ENCODE measurements at places on chromosomes 2 and 18.

DNA sequence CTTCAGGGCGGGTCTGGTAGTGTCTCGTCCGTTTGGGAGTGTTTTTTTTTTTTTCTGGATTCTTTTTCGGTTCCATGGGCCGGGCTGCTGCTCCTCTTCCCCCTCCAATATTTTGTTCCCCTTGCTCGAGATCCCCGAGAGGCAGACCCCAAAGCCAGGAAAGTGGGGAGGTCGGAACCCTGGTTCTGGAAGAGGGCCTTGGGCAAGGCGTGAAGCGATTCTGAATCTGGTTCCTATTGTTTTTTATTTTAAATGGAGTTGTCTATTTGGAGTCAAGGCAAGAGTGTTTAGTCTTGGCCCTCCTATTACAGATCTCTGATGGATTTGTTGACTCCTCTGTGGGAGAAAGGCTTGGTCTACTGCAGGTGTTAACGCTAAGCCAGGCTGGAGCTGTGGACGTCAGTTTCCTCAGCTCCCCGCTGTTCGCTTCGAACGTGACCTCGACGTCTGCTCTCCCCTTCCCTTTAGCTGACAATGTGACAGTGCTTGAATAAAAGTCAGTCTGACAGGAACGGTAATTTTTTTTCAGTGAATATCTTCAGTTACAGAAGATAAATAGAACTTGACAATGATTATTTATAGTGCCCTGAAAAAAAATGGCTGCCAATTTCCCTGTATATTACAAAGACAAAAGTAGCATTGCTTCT is 683 bp upstream of the DNAJC27 start:
- peak; percentile 68 for DNase-seq

GRCh38 chr2:109066917-109067597 is 61.9 kb upstream of the SH3RF3 start:
- DNase-seq: peak; percentile 72

- no peak for DNase-seq
Observed at GRCh38 chr2:107810734-107811133, 16.0 kb upstream of the RGPD4 start.

DNA sequence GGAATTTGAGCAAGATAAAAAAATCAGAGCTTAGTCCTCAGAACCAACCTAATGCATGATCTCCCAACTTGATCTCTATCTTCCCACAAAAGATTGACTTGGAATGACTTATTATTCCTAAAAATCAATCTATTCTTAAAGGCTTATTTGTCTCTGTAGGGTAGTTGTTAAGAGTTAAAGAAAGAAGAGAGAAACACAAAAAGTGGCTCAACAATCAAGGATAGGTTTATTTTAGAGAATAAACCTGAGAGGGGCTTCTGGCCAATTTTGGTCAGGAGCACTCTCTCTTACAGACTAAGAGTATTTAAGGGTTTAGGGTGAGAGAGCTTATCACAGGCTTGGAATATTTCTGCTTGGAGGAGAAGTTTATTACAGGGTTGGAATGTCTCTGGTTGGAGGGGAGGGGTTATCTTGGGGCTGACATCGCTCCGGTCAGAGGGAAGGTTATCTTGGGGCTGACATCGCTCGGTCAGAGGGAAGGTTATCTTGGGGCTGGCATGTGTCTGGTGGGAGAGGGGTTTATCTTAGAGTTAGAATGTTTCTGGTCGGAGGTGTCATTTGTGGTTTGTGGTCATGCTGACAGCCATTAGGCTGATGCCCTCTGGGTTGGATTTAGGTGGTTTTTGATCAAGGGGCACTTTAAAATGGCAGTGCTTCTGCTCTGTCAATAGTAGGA is 2.4 kb upstream of the MFF start:
- DNase-seq: no peak

DNA sequence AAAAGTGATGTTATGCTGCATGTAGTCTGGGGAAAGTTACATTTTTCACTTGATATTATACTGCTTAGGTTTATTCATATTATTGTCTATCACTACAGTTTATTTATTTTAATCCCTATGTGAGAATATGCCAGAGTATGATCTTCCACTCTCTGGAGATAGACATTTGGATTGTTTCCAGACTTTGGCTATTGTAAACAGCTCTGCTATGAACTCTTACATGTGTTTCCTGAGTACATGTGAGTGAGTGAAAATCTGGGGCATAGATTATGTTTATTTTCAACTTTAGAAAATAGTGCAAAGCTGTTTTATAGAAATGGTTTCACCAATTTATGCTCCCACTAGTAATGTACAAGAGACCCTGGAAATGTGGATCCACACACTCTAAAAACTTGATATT is 49.0 kb upstream of the EPAS1 start:
- DNase-seq: no peak

DNA sequence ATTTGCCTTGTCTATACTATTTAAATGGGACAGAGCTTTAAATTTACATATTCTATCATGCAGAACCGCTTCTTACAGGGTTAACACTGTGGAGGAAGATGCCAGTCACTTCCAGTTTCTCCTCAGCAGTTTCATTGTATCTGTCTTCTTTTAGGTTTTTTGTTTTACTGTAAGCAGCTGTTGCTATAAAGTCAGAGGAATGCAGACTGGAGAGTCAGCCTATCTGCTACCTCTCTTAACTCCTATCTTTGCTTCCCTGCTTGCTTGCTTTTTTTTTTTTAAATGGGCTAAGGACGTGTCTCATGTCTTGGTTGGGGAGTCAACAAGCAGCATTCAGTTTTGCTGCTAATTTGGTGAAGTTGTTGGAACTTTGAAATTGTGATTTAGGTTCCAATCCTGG is 8.9 kb downstream of the EPC2 start:
- no peak for DNase-seq

- no peak for DNase-seq
Observed at GRCh38 chr18:765764-766549, 46.1 kb downstream of the YES1 start.

DNA sequence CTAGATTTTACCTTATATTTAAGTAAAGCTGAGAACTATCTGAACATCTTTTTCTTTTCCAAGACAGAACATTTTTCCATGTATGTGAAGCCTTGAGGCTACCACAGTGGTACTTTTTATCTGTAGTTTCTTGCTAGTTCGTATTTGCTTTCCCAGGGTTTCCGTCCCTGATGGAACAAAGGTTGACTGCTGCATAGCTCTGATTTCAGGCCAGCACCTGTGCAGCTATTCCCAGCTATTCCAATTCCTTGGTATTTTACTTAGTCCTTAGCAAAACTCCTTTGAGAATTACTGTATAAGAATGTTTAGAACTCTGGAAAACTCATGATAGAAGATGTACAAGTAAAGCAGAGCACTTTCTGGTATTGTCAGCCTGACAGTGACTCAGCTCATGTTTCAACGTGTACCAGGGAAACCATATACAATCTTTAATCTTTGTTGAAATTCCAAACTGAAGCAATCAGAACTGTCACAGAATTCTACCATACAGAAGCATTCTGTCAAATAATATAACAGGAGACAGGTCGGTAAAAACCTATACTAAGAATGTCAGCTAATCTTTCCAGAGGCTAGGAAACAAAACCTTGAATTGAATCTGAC is 162.2 kb downstream of the PKP4 start:
- DNase-seq: no peak

DNA sequence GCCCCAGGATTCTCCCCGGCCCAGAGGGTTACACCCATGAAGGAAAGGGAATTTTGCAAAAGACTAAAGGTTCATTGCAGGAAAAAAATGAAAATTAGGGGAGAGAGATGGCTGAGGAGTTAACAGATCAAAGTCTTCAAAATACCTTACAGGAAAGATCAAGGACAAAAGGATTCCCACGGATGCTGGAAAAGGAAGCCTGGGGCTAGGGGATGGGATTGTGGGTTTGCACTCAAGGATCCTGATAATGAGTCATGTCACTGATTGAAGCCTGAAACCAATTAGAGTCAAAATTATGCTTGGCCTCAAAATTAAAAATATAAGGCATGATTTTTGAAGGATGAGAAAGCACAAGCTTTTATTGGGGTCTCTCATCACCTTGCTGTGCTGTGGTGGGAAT is 32.6 kb upstream of the COPS8 start:
- no peak for DNase-seq

DNA sequence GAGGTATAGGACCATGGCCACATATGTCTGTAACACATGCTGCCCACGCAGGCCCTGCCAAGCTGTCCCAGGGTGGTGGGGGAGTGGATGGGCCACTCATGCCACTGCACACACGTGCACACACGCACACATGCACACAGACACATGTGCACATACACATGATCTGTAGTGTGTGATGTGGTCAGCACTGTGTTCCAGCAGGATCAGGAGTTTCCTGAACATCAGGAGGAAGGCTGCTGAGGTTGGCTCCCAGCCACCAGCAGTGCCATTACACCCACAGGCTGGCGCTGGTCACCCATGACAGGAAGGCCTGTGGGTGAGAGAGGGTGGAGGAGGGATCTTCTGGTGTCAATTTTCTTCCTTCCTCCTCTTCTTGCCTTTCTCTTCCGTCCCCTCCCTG is 44.7 kb downstream of the POMC start:
- DNase-seq: no peak

- DNase-seq: no peak
Observed at GRCh38 chr2:10762651-10763460, 41.4 kb downstream of the ATP6V1C2 start.

- no peak for DNase-seq
Observed at GRCh38 chr2:237361194-237362004, 52.6 kb downstream of the COL6A3 start.

DNA sequence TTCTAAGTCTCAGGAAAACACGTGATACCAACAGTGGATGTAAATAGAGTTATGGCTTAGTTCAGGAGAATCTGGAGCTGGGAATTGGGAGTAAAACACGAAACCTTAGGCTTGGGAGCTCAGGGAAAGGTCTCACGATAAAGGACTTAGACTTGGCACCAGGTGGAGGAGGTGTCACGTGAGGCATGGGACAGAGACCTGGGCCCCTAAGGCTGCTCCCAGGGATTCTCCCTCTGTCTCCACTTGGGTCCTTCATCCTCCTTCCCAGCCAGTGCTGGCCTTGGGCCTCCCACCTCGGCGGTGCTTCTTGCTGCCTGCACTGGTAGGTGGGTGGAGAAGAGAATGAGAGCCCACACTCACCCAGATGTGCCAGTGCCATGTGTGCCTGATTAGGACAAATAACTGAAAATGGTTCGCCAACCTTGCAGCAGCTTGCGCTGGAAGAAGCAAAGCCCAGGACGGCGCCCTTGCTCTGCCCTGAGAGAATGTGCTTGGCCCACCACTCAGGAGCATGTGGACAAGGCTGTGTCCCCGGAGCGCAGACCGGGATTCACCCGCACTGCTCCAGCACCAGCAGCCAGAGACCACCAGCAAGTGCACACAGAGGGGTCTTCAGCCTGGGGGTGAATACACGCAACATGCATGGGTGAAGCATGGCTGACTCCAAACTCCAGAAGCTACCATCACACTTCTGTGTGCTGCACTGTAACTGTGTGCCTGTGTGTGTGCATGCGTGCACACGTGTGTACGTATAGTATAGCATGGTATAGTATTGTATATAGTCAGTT is 48.1 kb downstream of the PSMG2 start:
- no peak for DNase-seq

DNA sequence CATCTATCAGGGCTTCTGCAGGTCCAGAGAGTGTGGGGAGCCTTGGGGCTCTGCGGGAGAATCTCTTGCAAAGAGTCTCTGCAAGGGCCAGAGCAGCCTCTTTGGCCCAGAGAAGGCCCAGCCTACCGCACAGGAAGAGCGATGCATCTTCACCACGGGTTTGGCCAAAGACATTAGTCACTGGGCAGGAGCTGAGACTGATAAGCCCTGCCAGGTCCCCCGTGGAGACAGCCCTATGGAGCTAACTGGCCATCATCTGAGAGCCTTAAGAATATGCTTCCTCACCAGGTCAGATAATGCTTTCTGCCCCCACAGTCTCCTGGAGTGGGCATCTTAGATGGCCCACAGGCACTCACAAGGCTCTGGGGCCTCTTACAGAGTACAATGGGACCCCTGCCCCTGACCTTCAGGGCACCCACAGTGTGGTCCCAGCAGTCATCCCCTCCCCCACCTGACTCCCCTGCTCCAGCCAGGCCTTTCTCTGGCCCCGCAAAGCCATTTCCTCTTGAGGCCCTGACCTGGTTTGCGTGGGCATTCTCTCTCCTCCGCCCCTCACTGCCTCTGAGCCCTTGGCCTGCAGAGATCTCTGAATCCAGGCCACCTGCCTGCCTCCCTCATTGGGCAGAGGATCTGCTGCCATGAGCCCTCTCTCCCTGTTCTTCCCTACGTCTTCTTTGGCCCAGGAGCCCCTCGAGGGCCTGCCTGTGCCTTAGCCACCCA is 31.9 kb upstream of the MAPRE3 start:
- DNase-seq: no peak

- DNase-seq: no peak
Observed at GRCh38 chr2:51986101-51986500, 954.2 kb upstream of the NRXN1 start.

DNA sequence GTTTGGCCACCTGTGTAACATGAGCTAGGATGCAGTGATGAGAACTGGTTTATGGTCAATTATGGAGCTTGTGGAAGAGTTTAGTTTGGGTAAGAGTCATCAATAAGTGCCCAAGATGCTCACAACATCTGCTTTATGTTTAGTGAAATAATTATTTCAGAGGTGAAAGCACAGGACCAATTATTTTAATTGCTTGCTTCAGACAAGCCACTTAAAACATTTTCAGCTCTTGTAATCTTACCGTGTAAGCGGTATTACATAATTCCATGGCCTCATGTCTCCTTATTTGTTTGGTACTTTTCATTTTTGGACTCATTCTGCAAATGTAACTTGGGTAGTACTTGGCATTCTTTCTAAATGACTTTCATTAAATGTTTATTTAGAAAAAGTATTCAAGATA is 5.4 kb downstream of the B3GNT2 start:
- peak; percentile 46 for DNase-seq

GRCh38 chr2:199315299-199316179 is 142.2 kb downstream of the SATB2 start:
- no peak for DNase-seq

DNA sequence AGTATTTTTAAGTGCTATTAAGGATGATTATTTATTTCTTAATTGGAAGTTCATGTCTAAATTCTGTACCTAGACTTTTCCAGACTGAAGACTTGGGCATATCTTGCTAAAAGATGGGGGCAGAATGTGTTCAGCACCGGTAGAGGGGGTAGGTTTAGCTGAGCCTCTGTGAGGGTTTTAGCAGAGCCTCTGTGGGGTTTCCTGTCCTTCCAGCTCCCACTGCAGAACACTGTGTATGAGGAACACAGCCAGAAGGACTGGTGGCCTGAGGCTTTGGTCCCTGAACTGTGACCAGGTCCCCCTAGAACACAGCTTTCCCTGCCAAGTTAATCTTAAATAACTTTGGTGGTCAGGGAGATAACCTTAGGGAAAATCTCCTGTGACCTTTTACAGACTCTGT is 123.4 kb upstream of the EPC2 start:
- DNase-seq: no peak

- peak; percentile 9 for DNase-seq
Observed at GRCh38 chr2:109473616-109474318, 140.0 kb downstream of the SEPTIN10 start.

GRCh38 chr18:77597726-77598125 is 348.1 kb downstream of the GALR1 start:
- no peak for DNase-seq

DNA sequence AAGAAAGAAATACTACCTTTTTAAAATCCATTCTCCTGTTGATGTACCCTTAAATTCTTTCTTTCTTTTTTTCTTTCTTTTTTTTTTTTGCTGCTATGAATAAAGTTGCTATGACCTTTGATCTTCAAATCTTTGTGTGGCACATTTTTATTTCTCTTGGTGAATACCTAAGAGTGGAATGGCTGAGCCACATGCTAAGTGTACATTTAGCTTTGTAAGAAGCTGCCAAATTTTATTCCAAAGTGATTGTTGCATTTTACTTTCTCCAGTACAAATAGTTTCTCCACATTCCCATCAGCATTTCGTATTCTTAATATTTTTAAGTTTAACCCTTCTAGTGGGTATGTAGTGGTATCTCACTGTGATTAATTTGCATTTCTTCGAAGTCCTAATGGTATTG is 88.8 kb upstream of the RAB27B start:
- no peak for DNase-seq
